ENCODE measurements at places on chromosomes 5 and 9.

DNA sequence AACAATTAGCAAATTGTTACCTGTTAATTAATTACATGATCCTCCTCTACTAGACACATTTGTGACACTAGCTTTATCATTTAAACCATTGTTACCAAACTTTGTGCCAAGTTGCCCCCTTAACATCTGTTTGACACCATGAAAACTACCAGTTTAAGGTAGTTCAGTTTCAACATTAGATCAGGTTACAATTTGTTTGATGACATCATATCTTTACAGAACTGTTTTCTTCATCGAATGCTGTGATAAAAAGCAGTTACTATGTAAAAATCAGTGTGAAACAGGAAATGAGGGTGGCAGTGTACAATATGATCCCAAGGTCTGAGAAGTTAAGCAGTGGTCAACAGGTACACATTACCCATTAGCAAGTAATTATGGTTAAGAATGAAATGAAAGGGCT lies 17.7 kb downstream of the GIN1 start:
- no peak for DNase-seq

DNA sequence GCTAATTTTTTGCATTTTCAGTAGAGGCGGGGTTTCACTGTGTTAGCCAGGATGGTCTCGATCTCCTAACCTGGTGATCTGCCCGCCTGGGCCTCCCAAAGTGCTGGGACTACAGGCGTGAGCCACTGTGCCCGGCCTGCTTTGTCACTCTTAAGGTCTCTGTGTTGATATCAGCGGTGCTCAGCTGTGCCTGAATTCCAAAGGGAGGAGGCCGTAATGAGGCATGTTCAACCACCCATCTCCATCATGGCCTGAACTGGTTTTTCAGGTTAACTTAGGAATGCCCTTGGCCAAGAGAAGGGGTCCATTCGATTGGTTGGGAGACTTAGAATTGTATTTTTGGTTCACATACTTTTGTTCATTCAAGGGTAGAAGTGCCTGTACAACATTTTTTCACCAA lies 22.0 kb downstream of the HSD17B3 start:
- DNase-seq, result no peak

GRCh38 chr9:110900917-110901316 lies 137.4 kb downstream of the LPAR1 start:
- DNase-seq, result no peak

DNA sequence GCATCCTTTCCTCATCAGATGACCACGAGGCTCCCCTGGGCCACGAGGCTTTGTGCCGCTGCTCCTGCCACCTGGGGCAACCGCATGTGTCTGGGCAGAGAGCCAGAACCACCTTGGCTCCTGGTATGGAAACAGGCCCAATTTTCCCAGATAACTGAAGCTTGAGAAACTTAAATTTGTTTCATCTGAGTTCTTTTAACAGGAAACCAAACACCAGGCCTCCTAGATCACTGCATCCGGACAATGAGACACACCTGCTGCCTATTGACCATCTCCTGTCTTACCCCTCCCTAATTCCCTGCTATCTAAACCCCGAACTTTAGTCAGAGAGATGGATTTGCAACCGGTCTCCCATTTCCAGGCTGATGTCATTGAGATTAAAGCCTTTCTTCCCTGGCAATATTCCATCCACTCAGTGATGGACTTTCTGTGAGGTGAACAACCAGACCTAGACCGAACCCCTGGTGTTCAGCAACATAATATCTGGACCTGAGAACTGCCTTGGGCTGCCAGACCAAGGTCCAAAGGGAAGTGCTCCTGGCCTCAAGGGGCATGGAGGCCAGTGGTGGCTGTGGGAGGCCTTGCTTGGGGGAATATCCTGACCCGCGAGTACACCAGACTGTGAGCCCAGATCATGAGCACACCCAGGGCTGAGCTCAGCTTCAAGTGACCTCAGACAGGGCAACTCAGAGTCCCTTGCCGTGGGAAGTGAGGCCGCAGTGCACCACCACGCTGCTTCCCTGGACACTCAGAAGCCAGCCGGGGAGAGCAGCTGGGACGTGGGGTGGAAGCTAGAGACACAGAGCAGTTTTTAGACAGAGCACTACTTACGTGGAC lies 199.7 kb downstream of the HSPA4 start:
- no peak for DNase-seq

- DNase-seq, result no peak
Observed at GRCh38 chr5:41346609-41347008, 133.3 kb upstream of the C6 start.

DNA sequence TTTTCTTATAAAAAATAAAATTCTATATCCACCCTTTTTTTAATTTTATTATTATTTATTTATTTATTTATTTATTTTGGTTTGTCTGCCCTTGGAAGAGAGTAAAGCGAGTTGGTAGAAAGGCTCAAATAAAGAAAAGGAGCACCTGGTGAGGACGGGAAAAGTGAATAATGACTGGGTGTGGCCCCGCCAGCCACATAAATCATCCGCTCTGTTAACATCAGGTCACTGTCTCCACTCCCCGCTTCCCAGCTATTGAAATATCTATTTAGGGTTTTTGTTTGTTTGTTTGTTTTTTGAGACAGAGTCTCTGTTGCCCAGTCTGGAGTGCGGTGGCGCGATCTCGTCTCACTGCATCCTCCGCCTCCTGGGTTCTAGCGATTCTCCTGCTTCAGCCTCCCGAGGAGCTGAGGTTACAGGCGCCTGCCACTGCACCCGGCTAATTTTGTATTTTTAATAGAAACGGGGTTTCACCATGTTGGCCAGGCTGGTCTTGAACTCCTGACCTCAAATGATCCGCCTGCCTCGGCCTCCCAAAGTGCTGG lies 844 bp downstream of the POLR3G start:
- DNase-seq, result no peak

DNA sequence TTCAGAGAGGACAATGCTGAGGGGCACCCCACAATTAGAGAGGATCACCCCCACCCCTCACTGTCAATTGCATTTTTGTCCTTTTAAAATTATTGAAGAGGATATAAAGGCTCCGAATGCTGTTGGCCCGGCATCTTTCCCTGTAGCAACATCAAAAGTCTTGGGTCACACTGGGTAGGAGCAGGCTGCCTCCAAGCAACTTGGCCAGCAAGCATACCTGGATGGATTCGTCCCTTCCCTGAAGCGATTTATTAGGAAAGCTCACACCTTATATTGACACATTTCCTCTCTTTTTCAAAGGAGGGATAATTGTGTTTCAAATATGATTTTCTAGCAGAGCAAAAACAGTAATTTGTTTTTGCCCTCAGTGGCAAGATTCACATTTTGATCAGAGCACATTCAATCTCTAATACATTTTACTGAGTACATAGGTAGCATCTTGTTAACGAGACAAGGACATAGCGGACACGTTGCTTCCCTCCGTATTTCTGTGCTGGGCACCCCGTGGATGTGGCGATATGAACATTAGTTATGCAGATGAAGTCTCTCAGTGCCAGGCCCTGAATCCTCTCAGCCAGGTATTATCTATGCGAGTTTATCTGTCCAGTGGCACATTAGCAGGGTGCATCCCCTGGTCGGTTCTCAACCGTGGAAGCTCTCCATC lies 321.5 kb downstream of the NTRK2 start:
- no peak for DNase-seq

GRCh38 chr5:156109317-156110023 lies 217.5 kb upstream of the SGCD start:
- DNase-seq, result no peak

DNA sequence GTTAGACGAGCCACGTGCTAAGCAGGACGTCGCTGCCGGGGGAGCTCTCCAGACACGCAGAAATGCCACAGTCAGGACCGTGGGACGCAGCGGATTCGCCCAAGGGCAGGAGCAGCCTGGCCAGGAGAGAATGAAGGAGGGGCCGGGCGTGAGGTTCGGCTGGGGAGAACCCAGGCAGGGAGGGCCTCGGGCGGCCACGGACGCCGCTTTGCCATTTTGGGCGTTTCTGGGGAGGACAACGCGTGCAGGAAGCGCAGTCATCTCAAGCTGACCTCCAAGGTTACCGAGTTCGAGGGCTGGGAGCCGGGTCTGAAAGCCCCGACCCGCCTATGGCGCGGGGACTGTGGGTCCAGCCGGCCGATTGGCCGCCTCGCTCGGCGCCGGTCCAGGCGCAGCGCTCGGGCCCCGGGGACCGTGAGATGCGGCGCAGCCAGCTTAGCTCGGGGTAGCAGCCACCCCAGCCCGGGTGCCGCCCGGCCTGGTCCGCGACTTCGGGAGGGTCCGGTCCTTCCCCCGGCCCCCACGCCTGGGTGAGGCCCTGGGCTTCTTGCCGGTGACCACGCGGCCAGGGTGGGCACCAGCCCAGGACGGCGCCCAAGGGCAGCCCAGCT lies 760 bp upstream of the MAN1B1 start:
- peak; percentile 55 for DNase-seq

DNA sequence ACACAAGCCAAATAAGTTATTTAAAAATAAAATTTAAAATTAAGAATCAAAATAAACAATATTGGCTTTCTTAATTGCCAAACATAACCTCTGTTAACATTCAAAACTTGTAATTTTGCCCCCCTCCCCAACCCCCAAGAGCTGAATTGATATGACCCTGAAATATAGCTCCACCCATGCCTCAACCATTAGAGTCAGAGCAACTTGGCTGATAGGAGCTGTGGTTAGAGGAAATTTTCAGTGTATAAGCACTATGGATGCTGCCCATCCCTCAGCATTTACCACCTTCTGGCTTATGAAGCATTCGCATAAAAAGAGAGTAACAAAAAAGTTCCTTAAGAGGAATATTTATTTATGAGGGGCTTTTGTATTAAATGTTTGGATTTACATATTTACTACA lies 6.1 kb downstream of the POC5 start:
- DNase-seq, result no peak

GRCh38 chr5:131684051-131684450 lies 49.0 kb upstream of the RAPGEF6 start:
- DNase-seq, result no peak

DNA sequence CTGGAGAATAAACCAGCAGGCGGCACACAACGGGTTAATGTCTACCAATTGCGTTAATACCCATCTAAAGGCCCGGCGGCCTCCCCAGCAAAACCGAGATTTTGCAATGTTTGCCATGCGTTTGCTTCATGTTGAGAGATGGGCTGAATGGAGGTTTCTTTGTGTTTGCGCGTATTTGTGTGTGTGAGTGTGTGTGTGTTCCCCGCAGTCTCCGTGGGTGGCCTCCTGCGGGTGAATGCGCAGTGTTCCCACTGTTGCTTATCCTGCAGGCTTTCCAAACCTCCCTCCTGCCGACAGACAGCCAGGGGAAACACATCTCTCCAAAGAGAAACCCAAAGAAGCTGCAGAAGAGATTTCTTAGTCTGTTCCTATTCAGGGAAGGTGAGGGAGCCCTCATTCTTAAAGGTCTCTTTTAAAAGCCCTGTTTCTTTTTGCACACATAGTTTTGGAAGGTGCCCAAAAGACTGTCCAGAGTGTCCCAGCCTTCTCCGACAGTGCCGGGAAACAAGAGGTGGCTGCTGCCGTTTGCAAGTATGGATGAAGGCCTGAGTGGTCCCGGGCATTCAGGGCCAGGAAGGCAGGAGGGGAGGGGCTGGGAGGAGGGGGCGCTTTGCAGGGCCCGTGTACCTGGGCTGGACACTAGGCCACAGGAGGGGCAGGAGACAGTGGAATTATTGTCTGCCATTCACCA lies 103.8 kb upstream of the ERCC6L2 start:
- peak; percentile 66 for DNase-seq

DNA sequence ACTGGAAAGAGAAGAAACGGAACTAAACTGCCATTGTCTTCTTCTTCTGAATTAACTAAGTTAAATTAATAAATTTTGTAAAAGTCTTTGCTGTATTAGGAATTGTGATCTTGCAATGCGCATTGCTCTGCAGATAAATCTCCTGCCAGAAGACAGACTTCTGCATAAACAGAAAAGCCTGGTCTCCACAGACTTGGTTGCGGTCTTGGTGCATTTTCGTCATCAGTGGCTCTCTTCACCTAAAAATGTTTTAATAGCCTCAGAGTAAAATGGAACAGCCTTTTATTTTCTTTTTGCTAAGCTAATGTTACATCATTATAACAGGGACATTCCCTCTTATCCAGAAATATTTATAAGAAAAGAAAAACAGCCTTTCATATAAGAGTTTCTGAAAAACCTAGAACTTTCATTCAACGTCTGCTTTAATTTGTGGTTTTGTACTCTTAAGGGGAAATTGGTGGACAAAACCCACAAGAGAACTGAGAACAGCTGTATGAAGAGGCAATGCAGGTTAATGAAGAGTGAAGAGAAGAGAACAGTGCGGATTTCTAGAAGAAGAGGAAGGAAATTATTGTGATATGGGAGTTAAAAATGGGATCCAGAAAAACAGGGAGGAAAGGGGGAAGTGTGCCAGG lies 10.1 kb downstream of the IFNA5 start:
- DNase-seq, result no peak

DNA sequence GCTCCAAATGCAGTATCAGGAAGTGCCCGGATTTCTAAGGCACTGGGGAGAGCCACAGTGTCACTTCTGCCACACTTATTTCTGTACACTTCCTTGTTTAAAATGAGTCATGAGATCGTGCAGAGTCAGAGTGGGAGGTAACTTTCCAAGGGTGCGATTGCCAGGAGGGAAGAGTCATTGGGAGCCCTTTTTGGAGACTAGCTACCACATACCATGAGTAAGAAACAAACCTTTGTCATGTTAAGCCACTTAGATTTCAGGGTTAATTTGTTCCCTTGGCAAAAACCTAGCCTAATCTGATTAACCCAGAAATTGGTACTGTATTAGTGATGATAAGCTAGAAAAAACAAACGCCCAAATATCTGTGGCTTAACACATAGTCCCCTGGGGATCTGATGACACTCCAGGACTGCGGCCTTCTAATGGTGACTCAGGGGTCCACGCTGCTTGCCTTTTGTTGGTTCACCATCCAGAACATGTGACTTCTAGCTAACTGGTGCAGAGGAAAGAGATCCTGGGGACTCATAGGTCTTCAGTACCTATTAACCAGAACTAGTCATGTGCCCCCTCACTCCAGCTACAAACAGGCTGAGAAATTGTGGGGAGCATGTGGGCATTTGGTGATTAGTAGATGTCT lies 48.6 kb upstream of the TLE1 start:
- peak; percentile 87 for DNase-seq

GRCh38 chr5:138792195-138792790 lies 39.1 kb downstream of the CTNNA1 start:
- DNase-seq, result peak; percentile 29

GRCh38 chr5:170097934-170098333 lies 7.8 kb upstream of the FOXI1 start:
- no peak for DNase-seq

- no peak for DNase-seq
Observed at GRCh38 chr9:5801739-5802113, 31.2 kb downstream of the ERMP1 start.

DNA sequence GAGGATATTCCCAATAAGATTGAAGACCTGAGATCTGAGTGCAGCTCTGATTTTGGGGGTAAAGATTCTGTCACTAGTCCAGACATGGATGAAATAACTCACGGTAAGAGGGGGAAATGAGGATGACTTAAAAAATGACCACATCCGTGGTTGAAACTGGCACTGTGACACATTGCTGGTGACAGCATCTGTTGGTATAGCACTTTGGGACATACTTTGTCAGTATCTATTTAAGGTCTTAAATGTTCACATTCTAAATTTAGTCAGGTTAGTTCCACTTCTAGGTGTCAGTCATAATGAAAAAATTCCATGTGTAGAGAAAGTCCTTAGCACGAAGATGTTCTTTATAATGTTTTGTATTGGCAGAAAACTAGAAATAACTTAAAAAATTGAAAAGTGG lies 70.9 kb downstream of the GAPVD1 start:
- no peak for DNase-seq

- no peak for DNase-seq
Observed at GRCh38 chr5:180990086-180990881, 1.6 kb downstream of the BTNL3 start.

Measured in astrocyte of the hippocampus (primary cell).